NCI-H748 treated with DMSO at 0.1 percent for 48 hours (cell line): ENCODE measurements at places on chromosomes 7 and 10.

DNA sequence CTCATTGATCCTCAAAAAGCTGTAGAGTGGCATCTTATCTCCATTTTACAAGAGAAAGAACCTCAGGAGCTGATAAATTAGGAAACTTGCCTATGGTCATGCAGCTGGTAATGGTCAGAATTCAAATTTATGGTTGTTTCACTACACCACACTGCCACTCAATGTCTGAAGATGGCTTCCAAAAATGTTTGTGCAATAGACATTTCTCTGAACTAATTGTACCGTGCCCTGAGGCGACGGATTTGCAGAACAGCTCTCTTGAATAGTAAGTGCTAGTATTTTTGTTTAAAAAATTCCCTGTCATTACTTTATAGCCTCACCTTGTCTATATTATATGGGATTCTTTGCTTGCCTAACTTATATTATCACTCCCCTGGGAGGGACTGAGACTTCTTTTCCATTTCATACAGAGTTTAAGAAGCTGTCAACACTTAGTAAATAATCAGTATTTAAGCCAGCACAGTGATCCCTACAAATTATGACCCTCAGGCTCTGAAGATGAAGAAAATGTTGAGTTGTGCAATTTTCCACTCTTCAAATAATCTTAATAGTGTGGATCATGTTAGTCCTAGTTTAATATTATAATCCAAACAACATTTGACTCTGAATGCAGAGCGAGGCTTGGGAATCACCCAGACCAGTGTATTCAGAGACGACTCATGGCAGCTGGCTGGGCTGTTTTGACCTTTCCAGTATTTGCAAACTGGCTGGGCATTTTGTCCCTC, 346.6 kb downstream of the PTEN start:
- no peak for DNase-seq

DNA sequence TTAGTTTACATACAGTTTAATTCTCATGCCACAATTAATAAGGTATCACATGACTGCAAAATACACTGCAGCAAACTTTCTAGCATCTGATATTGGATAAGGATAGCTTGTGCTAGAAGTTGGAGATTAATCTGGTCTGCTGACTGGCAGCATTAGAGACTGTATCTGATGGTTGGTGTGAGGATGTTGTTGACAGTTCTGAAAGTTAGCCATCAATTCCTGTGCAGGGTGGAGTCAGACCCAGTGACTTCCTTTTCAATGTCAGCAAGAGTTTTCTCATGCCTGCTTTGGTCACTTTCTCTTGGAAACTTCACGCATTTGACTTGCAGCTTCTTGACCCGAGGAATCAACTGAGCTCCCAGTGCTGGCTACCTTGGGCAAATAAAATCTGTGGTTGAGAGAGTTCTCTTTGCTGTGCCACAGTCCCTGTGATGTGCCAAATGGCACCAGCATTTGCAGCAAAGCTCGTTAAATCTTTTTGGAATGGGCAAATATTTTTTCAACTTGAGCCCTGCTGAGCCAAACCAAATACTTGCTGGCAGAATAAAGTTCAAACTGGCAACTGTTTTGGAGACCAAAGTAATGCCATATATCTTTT, 233.0 kb downstream of the TRIL start:
- no peak for DNase-seq

GRCh38 chr10:35412003-35412723, 75.9 kb downstream of the CCNY start:
- DNase-seq: no peak

DNA sequence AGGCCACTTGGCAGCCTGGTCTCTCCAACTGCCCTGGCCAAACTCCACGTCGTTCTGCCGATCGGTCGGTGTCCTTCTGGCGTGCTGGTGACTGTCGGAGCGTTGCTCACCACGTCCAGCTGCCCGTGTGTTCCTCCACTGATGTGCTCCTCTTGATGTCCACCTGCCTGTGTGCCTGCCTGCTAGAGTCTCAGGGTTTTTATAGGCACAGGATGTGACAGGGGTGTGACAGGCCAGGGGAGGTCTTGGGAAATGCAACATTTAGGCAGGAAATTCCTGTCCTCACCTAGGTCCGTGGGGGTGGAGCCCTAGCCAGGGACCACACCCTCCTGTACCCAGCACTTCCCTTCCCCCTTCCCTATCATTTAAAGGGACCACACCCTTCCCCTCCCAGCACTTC, 25.2 kb upstream of the CFAP46 start:
- no peak for DNase-seq

DNA sequence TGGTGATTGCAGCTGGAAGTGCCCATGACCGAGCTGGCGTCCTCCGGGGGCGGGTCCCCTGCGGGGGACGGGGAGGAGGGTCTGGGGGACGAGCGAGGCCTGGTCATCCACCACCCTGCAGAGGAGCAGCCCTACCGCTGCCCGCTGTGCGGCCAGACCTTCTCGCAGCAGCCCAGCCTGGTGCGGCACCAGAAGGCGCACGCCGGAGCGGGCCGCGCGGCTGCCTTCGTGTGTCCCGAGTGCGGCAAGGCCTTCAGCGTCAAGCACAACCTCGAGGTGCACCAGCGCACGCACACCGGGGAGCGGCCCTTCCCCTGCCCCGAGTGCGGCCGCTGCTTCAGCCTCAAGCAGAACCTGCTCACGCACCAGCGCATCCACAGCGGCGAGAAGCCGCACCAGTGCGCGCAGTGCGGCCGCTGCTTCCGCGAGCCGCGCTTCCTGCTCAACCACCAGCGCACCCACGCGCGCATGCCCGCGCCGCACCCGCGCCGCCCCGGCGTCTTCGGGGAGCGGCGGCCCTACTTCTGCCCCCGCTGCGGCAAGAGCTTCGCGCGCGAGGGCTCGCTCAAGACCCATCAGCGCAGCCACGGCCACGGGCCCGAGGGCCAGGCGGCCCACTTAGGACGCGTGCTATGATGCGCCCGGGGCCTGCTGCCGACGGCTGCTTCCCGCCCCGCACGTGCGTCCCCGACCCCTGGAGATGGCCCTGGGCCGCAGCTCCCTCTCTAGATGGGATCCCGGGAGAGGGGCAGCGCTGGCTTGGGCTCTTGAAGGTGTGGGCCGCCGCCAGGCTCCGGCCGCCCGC, 28.7 kb downstream of the ZNF775 start:
- no peak for DNase-seq

DNA sequence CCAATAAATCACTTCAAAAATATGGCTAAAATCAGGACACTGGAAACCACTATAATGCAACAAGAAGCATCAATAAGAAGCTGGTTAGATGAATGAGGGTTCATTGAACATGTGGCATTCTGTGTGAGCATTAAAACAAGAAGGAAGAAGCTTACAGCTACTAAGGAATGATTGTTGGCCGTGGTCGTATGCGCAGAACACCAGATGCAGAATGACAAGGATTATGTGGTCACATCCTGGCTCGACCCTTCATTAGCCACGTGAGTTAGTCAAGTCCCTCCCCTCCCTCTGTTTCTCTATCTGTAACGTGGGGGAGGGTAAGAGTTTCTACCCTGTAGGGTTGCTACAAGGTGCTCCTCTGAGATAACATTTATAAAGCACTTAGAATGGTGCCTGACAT, 174.3 kb downstream of the ADAM12 start:
- DNase-seq: no peak

DNA sequence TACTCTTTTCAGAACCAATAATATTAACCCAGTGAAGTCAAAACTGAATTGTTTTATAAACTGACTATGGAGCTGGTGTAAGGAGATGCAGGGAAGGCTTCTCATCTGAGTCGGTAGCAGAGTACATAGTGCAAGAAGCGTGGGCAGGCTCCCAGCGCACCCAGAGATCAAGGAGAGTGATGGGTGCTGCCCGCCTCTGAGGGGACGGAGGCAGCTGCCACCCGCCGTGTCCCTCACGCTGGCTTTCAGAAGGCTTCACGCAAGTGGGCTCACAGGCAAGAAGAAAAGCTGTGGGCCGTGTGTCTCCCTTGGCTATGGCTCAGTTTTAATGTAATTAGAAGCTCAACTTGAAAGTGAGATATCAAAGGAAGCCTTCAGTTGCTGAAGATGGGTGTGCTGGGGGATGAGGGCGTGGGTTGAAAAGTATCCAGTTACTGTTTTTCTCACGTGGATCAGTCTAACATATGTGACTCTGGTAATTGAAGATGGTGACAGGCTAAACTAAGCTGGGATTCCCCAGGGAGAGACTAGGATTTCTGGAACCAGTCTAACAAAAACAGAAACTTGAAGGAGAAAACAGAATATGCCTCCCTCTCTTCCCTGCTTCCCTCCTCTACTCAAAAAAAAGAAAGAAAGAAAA, 159.9 kb downstream of the MGMT start:
- DNase-seq: no peak

DNA sequence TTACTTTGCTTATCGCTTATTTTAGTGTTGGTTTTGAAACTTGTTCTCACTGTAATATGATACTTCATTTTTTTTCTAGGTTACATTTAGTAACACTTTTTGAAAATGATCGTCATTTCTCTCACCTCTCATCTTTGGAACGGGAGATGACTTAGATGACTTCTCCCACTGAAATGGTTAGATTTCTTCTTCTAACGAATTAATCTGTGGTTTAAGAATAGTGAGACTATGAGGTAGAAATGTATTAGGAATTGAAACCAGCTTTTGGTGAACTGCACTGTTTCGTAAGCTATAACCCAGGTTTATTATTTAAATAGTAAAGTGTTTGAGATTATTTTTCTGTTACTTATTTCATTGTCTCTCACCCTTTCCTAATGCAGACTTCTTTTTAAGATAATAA, 93.7 kb downstream of the PRR15 start:
- DNase-seq: no peak

DNA sequence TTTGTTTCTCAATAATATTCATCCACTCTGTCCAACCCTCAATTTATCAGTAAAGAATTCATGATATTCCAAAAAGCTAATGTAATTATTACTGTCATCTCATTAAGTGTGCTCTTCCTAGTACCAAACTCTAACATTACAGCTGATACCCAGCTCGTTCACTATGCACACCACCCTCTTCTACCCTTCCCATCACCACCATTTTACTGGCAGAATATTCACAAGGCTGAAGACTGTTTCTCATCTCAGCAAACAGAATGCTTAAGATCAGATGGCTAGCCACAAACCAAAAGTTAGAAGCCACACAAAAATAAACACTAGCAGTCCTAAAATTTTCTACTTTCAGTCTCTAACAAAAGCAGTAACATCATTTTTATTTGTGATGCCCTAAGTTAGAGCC, 121.5 kb downstream of the SRPK2 start:
- DNase-seq: no peak

- no peak for DNase-seq
Observed at GRCh38 chr10:131485732-131486131, 174.2 kb upstream of the TCERG1L start.

DNA sequence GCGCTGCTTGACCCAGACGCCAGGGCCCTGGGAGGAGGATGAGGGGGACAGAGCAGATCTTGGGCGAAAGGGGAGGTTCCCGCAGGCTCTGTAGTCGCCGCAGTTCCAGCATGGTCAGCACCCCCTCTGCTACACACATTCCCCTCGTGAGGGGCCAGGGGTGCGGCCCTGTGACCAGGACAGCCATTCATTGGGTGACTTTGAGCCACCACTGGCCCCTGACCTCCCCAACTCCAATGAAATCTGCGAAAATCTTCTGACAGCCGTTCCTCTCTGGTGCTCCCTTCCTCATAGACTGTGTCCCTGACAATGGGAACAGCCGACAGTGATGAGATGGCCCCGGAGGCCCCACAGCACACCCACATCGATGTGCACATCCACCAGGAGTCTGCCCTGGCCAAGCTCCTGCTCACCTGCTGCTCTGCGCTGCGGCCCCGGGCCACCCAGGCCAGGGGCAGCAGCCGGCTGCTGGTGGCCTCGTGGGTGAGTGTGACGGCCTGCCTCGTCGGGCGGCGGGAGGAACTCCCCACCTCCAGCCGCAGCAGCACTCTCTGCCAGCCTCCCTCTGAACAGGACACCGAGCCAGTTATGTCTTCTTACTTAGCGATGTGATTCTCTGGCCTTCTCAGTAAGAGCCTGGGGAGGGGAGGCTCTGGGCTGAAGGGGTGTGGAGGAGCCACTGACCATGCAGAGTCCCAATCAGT, 825 bp downstream of the TMEM176A start:
- no peak for DNase-seq

- no peak for DNase-seq
Observed at GRCh38 chr10:8042721-8043568, 11.5 kb upstream of the GATA3 start.

GRCh38 chr7:20217193-20217948, at the start of gene MACC1:
TSS of gene MACC1 (minus strand) at chr7:20217384. CDS start at chr7:20161862, 55,522 bp downstream.
- peak; percentile 82 for DNase-seq

- DNase-seq: no peak
Observed at GRCh38 chr7:7696458-7697119, 21.8 kb downstream of the RPA3 start.

GRCh38 chr7:57201021-57201894, 69.0 kb upstream of the ZNF479 start:
- DNase-seq: no peak

DNA sequence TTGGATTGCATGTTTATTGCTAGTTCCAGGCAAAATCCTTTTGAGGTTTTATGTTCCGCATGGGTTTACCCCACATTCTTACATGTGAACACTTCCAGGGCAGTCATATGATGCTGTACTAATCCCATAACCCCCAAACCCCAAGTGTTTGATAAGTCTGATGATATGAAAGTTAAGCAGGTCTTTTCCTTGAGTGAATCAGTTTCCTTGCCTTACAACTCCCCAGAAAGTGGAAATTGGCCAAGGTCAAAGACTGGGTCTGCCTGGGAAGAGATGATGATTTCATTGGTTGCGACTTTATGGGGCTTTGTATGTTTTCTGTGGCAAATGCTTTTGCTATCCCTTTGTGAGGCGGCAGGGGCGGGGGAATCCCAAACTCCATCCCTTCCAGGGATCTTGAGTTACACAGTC, 24.7 kb downstream of the AFAP1L2 start:
- DNase-seq: no peak

DNA sequence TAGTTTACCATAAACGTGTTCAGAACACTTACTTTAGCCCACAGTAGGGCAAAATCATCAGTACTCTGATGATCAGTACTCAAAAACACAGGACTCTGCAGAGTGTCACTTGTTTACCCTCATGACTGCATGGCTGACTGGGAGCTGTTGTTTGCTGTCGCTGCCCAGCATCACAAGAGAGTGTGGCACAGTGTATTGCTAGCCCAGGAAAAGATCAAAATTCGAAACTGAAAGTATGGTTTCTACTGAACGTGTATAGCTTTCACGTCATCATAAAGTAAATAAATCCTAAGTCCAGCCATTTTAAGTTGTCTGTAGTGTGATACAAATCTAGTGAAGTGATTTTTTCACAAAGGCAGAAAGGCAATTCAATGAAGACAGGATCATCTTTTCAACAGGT, 184.6 kb downstream of the RAMP3 start:
- no peak for DNase-seq
